Cardiac fibroblast (primary cell): ENCODE measurements at places on chromosomes 4 and X.

DNA sequence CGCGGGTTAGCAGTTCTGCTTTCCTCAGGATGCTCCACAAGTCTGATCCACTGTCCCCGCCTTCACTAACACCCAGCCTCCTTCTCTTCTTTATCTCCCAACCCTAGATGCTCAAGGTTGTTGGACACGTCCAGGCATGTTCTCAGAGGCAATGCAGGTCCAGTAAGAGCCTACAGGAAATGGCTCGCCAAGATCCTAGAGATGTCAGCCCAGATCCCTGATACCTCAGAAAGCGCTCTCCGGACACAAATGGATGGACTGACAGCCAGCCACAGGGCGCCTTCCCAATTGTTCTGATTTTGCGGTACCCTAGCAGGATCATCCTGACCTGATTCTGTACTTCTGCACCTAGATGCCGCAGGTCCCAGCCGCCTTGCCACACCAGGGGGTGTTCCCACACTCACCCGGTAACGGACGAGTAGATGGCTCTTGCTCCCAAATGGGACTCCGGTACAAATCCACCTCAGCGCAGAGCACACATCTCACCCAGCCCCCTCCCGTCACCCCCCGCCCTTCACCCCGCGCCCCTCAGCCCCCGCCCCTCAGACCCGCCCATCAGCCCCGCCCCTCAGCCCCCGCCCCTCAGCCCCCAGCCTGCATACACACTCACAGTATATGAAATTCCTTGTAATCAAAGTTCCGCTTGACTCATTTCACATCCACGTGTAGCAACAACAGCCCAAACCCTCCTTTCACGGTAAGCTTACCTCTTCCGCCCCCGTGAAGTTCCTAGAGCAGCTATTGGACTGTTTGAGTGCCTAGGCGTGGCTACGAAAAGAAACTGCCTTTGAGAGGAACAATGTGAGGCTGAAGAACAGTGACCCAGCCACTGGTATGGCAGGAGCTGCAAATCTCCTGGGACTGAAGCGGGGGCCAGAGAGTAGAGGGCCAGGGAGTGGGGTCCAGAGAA is at the start of gene EDA2R:
TSS of gene EDA2R (minus strand) at position 488 of the 910 bp plus-strand sequence. CDS start 23,058 bp downstream, outside the sequence.
- DNase-seq, result peak; percentile 70

- DNase-seq, result no peak
These were observed 195.7 kb upstream of the GK2 start for GRCh38 chr4:79603681-79604080.

DNA sequence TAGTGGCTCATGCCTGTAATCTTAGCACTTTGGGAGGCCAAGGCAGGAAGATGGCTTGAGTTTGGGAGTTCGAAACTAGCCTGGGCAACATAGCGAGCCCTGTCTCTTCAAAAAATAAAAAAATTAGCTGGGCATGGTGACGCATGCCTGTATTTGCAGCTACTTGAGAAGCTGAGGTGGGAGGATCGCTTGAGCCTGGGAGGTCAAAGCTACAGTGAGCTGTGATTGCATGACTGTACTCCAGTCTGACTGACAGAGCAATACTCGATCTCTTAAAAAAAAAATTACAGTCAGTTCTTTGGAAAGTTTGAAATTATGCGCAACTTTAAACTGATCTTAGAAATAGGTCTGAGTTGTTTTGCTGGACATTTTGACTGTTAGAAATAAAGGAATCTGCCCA is 55.8 kb downstream of the DOCK11 start:
- DNase-seq, result no peak

DNA sequence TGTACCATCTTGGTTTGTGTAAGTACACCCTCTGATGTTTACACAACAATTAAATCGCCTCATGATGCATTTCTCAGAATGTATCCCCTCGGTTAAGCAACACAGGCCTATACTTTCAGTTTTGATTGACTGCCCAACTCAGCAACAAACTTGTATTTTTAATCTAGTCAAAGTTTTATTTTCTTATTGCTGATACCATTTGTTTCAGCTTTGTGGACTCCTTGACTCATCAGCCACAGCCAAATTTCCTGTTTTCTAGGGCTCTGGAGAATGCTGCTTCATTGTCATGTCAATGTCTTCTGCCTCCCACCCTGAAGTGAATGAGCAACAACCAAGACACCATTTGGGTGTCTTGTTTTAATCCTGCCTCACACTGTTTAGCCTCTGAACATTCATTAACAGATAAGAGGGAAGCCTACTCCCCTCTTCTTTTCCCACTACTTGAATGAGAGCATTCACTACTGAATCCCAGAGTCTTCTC is 14.0 kb downstream of the BBS12 start:
- no peak for DNase-seq

DNA sequence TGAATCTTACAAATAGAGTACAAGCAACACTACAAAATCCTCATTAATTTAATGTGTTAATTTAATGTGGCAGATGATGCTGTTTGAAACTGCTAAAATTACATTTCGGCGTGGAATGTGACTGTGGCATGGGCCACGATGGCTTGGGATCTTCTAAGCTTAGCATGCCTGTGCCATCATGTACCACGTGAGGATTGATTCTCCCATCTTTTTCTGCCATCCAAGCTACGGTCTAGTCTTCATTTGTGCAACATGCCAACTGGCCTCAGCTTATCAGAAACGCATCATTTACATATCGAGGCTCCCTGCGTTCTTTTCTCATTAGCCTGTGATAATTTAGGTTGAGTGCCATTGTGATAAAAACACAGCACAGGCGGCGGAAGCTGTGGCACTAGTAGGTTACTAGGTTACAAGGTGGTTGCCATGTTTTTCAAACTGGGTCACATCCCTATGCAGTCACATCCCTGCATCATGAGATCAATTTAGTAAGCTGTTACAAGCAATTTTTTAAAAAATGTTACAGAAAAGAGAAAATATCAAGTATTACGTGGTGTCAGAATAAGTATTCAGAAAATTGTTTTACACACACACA is 189.9 kb upstream of the RBPJ start:
- DNase-seq, result no peak

- peak; percentile 0 for DNase-seq
These were observed 369.7 kb upstream of the DIAPH2 start for GRCh38 chrX:96314985-96315384.

DNA sequence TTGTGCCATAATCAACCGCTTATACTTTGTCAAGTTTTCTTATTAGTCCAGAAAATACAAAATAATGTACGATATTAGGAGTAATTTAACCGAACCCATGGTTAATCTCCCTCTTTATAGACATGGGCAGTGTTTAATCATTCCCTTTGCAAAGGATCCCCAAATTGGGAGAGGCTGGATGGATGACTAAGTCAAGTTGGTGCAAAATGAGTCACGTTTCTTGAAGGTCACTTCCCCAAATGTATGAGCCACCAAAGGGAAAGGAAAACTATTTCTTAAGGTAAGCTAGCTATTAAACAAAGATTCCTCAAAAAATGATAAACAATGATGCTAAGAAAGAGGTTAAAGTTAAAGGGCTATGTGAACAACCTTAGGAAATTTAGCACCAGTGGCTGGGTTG is 17.5 kb downstream of the MAML3 start:
- DNase-seq, result peak; percentile 31

DNA sequence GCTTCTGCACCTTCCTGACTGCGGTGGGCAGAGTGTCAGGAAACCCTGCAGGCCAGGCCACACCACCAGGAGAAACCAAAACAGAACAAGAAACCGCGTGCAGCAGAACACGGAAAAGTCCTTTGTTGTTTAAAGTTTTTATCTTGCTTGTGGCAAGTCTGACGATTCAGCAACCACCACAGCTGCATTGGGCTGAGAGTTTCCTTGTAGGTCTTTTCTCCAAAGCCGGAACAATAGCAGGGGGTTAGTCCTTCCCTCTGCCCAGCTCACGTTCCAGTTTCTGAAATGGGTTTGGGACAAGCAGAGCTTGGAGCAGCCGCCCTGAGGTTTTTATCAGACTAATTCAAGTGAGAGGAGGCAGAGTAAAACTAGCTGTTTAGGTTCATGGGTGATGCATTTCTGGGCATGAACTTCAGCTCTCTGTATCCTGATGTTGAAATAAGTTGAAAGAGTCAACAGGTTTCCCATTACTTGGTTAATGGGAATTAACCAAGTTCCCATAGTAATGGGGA is 216.9 kb downstream of the PTTG2 start:
- peak; percentile 59 for DNase-seq

DNA sequence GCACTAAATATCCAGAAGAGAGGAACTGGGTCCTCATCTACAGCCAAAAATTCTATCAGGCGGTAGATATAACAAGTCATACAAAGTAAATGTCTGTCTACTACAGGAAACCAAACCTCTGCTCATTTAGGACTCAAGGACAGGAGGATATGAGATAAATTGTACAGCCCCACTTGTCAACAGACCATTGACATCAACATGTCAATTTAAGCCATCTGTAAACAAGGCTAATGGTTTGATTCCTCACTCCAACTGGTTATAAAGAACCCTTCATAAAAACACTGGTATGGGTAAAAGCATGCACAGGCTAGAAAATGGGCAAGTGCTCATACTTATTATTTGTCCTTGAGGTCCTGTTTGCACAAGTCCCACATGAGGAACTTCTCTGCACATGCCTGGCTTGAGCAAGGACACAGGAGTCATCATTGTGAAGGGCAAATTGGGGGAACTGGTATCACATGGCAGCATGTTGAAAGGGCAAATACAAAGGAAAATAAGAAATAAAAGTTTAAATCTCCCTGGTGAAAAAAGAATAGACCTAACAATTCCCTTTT is 13.2 kb downstream of the RTL8B start:
- no peak for DNase-seq

GRCh38 chr4:184831153-184831552 is 5.4 kb upstream of the ACSL1 start:
- DNase-seq, result no peak

DNA sequence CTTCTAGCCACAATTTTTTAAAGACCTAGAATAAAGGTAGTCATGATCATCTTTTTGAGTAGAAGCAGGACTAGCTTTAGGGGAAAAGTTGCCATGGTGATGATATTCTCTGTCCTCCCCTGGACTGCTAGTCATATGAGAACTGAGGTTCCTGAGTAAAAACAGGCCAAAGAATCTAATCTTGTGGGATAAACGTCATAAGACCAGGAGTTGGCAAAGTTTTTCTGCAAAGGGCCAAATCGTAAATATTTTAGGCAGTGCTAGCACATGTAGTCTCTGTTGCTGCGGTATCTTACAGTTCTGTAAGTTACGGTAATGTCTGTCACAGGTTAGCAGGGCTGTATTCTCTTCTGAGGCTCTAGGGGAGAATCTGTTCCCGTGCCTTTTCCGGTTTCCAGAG is 3.4 kb downstream of the PRPS2 start:
- no peak for DNase-seq

DNA sequence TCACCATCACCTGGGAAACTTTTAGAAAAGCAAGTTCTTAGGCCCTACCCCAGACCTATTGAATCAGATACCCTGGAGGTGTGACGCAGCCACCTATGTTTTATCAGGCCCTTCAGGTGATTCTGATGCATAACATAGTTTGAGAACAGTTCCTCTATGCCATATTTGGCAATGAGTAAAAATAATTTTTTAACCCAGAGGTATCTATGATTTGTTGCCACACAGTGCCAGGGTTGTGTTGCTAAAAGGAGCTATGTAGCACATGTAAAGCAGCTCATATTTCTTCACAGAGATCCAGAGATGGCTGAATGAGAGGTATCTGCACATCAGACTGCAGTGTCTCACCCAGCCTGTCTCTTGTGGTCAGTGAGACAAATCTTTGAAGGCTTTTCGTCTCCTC is 85.3 kb downstream of the PTPN13 start:
- no peak for DNase-seq

GRCh38 chr4:165077034-165077578 is 23.4 kb downstream of the TRIM75 start:
- no peak for DNase-seq

DNA sequence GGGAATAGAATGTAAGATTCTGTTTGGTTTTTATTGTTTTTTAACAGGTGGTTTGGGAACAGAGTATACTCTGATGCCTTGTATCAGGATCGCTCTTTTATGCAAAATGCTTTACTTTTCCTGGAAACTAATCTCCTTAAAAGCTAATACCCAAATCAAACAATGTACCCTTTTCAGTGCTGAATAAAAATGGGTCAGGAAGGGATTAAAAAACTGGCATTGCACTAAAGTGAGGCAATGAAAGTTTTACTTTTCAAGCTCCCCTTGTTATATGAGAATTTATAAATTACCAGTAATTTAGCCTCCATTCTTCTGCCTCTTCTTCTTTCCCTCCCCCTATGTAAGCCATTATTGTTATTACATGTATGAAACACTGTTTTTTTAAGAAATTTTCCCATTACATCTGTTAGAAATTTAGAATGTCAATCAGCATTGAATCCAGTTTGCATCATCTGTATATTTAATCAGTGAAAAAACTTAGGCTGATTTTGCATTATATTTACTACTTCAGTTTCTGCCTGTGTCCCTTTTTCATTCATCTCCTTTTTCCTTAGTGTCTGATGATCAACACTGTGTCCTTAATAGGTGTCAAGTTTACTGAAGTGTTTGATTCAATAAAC is 89.7 kb upstream of the NPNT start:
- DNase-seq, result no peak

GRCh38 chr4:146916479-146917076 is 29.1 kb downstream of the TTC29 start:
- peak; percentile 66 for DNase-seq

DNA sequence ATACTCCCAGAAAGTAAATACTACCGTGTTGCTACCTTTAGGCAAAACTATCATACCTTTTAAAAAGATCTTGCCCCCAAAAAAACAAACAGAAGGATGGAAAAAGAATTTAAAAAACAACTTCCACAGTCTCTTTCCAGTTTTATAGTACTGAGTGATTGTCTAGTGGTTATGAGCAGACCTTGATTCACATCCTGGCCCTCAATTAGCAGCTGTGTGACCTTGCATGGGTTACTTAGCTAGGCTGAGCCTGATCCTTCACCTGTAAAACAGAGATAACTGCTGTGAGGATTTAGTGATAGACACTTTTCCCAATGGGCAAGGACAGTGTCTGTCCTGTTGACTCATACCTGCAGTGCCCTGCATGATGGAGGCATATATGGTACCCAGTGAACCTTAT is 49.0 kb downstream of the SMAD1 start:
- DNase-seq, result no peak

DNA sequence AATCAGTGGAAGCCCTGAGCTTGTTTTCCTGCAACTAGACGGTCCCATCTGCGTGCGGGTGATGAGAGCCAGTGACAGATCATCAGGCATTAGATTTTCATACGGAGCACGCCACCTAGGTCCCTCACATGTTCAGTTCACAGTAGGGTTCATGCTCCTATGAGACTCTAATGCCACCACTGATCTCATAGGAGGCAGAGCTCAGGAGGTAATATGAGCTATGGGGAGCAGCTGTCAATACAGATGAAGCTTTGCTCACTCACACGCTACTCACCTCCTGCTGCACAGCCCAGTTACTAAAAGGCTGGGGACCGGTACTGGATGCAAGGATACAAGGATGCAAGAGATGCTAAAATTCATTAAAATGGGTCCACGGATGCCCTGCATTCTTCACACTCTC is 61.2 kb downstream of the DHRSX start:
- DNase-seq, result no peak

- peak; percentile 10 for DNase-seq
These were observed 426.9 kb upstream of the BOD1L1 start for GRCh38 chr4:14054391-14054790.

- DNase-seq, result no peak
These were observed 12.4 kb downstream of the SH3KBP1 start for GRCh38 chrX:19875050-19875431.
